Upper lobe of left lung (tissue), 6 donors: ENCODE measurements at places on chromosomes 11 and 22. TPM values are rescaled to one million over a fixed set of nuclear protein-coding genes. Genes with fewer than 3 reads are reported as not detected.

Gene DNAJB7
- not detected for total RNA-seq

Gene MALAT1
- total RNA-seq: 9,697 TPM

Gene SORL1
- total RNA-seq: 85.9 TPM

Gene TEX12
- total RNA-seq: not detected

Gene OR6A2
- total RNA-seq: 0.89 TPM

Gene SAA1
- total RNA-seq: 18.2 TPM

Gene MORC2
- 13.8 TPM for total RNA-seq

Gene OR52E8
- not detected for total RNA-seq

DNA sequence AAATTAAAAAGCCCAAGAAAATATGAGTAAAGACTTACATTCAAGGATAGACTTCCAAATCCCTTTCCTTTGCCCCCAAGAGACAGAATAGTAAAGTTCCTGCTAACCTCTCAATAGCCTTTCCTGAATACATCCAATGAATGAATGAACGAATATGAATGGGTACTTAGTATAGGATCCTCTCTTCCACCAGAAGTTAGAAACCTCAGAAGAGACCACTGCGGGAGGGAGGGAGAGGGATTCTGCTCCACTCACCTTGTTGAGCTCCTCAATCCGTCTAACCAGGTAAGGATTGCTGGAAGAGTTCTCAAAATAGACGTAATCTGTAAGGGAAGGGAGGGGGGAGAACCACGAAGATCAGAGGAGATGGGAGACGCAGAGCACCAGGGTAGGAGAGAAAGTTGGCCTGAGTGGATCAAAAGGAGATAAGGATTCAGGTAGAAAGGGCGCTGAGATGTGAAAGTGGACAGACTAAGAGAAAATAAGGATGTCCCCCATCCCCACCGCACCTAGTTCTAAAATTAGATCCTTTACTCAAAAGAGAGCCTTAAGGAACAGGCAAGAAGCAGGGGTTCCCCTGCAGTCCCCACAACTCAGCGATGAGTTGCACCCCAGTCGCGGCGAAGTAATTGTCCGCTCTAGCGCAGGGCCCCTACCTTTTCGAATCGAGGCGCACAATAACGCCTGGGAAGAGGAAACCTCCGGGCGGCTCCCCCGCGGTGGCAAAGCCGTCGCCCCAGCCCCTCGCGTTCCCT lies 1.1 kb downstream of the MTA2 start:
- peak overlapping the region; percentile 100 for H3K27ac ChIP-seq
- H3K36me3 ChIP-seq: peaks cover 53% of the 10 kb centered on the region

GRCh38 chr11:1051356-1052132 lies 15.0 kb upstream of the MUC6 start:
- no peaks in the 10 kb centered on the region for H3K36me3 ChIP-seq
- H3K4me3 ChIP-seq: no peak overlapping the region
- H3K4me1 ChIP-seq: peaks cover 14% of the 10 kb centered on the region
- no peaks in the 10 kb centered on the region for H3K27me3 ChIP-seq
- no peak for DNase-seq

GRCh38 chr11:122563761-122564160 lies 91.8 kb upstream of the UBASH3B start:
- DNase-seq: no peak
- no peaks in the 10 kb centered on the region for H3K27me3 ChIP-seq
- no peak overlapping the region for H3K27ac ChIP-seq
- no peaks in the 10 kb centered on the region for H3K36me3 ChIP-seq

DNA sequence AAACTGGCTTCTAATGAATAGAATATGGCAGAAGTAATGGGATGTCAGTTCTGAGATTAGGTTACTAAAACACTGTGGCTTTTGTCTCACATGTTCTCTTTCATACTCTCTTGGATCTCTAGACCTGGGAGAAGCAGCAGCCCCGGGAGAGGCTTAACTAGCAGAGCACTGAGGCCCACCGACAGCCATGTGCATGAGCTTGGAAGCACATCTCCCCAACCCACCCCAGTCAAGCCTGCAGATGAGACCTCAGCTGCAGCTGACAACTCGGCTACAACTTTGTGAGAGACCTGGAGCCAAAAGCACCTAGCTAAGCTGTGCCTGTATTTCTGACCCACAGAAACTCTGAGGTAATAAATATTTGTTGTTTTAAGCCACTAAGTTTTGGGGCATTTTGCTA lies 100.8 kb downstream of the TRIM29 start:
- no peak overlapping the region for H3K4me3 ChIP-seq
- no peaks in the 10 kb centered on the region for H3K36me3 ChIP-seq
- no peak for DNase-seq

- H3K4me3 ChIP-seq: no peak overlapping the region
- no peak overlapping the region for H3K27ac ChIP-seq
- no peaks in the 10 kb centered on the region for H3K27me3 ChIP-seq
- no peak for DNase-seq
Measured at GRCh38 chr11:100734743-100735527, 47.8 kb downstream of the ARHGAP42 start.

GRCh38 chr11:9263840-9264315 lies 1.3 kb downstream of the DENND5A start:
- no peak for DNase-seq
- no peaks in the 10 kb centered on the region for H3K36me3 ChIP-seq
- peak overlapping the region; percentile 59 for H3K4me3 ChIP-seq
- H3K27ac ChIP-seq: peak overlapping the region; percentile 97
- peaks cover 7% of the 10 kb centered on the region for H3K4me1 ChIP-seq
- H3K27me3 ChIP-seq: no peaks in the 10 kb centered on the region

GRCh38 chr22:25334162-25334490 lies 114.7 kb downstream of the CRYBB2 start:
- H3K27ac ChIP-seq: no peak overlapping the region
- DNase-seq: no peak
- no peaks in the 10 kb centered on the region for H3K4me1 ChIP-seq

GRCh38 chr22:26906464-26906863 lies 249.1 kb downstream of the MIAT start:
- peaks cover 15% of the 10 kb centered on the region for H3K4me1 ChIP-seq
- no peaks in the 10 kb centered on the region for H3K36me3 ChIP-seq
- H3K4me3 ChIP-seq: no peak overlapping the region
- DNase-seq: no peak
- no peak overlapping the region for H3K27ac ChIP-seq

DNA sequence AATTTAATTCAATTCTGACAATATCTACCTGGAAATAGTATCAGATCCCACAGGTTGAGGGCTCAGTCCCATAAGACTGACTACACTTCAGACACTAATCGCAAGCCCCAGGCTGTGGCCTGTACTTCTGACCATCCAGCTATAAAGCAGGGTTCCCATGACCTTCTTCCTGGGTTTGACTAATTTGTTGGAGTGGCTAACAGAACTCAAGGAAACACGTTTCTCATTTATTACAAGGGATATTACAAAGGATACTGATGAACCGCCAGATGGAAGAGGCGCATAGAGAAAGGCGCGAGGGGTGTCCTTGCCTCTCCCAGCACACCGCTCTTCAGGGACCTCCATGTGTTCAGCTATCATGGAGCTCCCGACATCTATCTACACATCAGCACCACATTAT lies 13.7 kb downstream of the CLTCL1 start:
- no peak overlapping the region for H3K4me3 ChIP-seq
- no peaks in the 10 kb centered on the region for H3K36me3 ChIP-seq

GRCh38 chr11:119046489-119046888 lies 10.5 kb downstream of the HYOU1 start:
- no peaks in the 10 kb centered on the region for H3K27me3 ChIP-seq
- no peaks in the 10 kb centered on the region for H3K4me1 ChIP-seq
- H3K4me3 ChIP-seq: no peak overlapping the region
